ENCODE measurements at places on chromosomes 11 and 22.
A peak's percentile ranks its signal among the peaks of the same experiment; 100 is the strongest.

DNA sequence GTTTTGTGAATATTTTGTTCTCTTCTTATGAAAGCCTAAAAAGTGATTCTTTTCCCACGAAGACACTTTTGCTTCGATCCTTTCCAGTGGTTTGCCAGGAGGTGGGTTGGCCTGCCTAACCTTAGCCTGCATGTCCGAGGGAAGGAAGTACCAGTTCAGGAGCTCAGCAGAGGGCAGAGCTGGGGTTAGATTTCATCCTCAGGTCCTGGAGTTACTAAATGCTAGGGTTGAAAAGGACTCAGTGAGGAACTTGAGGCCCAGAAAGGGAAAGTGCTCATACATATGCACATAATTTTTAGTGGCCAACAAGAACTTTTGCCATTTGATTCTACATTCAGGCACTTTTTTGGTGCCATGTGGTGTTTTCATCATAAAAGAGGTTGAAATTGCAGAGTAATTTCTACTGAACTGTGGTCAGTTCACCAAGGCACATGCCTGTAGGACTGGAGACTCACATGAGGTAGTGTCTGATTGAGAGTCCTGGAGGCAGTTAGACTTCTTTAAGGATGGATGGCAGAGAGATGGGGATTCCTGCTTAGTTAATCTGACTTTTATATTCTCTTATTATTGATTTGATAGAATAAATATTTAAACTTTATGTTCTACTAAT lies 36.7 kb downstream of the NCAM1 start:
- no peak for DNase-seq

DNA sequence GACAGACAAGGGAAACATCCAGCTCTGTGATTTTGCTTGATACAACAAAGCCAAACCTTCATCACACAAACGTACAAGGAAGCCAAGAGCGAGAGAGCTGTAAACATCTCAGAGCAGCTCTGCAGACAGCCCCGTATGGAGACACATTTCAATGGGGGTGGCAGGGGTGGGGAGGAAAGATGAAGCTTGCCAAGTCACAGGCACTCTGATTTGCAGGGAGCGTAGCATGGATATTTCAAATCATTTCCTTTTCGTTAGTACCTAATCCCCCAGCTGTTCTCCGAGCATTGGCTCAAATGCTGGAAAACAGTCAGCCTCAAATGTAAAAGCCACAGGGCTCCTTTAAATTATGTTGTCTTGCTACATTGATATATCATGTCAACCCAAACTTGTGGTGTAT lies 458.9 kb upstream of the CADM1 start:
- DNase-seq: no peak

GRCh38 chr11:71094296-71095077 lies 157.9 kb downstream of the SHANK2 start:
- DNase-seq: no peak

DNA sequence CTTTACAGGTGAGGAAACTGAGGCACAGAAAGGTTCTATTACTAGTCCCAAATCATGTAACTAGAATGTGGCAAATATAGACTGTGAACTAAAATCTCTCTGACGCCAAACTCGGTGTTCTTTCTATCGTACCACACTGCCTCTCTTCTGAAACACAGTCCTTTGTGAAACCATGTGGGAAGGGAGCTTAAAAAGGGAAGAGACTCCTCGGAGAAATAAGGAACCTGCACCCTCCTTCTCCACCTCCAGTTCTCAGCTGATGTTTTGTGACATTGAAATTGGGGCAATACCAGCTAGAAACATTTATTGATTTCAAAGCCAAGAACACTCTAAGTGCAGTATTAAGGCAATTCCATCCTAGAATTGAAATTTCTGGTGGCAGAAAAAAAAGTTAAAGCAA lies 76.4 kb upstream of the DRD2 start:
- no peak for DNase-seq

GRCh38 chr11:501001-501682 lies 5.9 kb downstream of the RNH1 start:
- no peak for DNase-seq

GRCh38 chr11:114819028-114819427 lies 140.7 kb downstream of the NXPE2 start:
- DNase-seq: no peak

DNA sequence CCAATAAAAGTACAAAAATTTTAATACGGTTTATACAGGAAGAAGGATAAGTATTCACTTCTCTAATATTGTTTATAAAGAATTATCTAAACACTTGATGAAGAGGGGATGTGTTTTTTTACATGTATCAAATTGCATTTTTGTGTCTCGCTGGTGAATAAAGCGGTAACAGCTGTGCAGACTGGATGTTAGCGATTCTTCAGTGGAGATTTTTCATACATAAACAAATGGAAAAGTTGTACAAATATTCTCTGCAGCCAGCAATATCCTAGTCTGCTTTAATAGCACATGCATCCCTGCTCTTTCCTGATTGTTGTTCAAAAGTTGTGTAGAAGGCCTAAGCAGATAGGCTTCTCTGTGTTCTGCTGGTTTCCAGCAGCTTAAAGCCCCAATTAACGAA lies 369.3 kb downstream of the SOX6 start:
- DNase-seq: no peak

GRCh38 chr11:62508336-62509058 lies 38.1 kb downstream of the AHNAK start:
- peak; percentile 26 for DNase-seq

GRCh38 chr11:12372111-12372510 lies 5.3 kb upstream of the PARVA start:
- DNase-seq: no peak

- DNase-seq: no peak
Observed at GRCh38 chr22:49241174-49241851, 586.4 kb downstream of the BRD1 start.

DNA sequence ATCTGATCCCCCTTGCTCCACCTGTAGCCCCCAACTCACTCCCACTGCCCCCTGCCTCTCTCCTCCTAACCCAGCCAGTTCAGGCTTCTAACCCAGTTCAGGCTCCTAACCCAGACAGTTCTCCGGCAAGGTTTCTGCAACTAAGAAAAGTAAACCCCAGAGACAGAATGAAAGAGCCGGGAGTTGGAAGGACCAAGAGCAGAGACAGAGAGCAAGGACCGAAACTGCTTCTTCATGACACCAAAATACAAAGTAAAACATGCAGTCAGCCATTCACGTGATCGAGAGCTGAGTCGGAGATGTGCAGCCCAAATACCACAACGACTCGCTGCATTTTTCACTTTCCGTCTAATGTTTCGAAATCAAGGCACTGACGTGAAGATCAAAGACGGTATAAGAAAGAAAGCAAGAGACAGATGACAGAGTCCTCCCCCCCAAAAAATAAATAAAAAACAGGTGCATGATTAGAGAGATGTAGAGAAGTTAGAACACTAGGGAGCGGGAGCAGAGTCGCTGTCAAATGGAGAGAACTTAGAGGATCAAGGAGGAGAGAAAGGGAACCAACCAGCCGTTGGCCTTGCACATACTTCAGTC lies 884 bp downstream of the IL10RA start:
- DNase-seq: peak; percentile 79

DNA sequence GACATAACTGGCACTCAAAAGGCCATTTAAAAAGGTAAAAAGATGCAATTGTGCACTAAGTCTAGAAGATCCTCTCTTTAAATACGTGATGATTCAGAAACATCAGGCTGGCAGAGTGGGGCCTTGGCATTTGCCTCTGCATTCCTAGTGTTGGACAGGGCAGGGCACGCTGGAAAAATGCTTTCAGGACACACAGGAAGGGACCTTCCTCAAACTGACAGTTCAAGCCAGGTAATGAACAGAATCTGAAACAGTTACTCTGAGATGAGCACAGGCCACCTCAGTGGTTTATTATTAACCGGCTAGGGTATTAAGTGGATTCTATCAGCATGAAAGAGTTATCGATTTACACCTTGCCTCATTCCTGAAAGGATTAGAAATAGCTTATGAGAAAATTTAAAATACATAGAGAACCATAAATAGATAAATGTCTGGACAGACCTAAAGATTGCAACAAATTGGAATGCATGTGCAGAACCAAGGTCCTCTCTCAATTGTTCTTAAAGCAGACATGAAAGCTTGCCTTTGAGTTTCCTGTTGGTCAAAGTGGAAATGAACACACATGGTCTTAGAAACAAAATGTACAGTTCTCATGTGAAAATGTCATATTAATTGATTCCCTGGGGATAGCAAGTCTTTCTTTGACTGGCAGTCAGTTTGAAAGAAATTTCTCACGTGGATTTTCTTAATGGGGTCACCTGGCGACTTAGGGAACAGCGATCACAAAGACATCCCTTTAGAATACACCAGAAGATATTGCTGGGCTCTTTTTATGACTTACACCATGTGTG lies 21.5 kb upstream of the CSNK2A3 start:
- DNase-seq: no peak

DNA sequence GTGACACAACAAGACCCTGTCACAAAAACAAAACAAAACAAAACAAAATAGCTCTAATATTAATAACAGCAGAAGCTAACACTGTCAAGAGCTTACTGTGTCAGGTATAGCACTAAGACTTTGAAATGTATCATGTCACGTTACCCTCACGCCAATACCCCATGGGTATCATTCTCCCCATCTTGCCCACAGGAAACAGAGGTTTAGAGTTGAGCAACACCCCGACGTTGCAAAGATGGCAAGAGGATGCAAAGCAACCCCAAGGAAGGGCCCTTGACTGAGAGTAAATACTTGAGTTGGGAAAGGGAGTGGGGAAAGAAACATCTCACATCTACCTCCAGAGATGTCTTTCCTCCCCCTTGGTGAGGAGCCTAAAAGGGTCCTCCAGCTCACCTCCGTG lies 366.8 kb downstream of the LARGE1 start:
- no peak for DNase-seq

DNA sequence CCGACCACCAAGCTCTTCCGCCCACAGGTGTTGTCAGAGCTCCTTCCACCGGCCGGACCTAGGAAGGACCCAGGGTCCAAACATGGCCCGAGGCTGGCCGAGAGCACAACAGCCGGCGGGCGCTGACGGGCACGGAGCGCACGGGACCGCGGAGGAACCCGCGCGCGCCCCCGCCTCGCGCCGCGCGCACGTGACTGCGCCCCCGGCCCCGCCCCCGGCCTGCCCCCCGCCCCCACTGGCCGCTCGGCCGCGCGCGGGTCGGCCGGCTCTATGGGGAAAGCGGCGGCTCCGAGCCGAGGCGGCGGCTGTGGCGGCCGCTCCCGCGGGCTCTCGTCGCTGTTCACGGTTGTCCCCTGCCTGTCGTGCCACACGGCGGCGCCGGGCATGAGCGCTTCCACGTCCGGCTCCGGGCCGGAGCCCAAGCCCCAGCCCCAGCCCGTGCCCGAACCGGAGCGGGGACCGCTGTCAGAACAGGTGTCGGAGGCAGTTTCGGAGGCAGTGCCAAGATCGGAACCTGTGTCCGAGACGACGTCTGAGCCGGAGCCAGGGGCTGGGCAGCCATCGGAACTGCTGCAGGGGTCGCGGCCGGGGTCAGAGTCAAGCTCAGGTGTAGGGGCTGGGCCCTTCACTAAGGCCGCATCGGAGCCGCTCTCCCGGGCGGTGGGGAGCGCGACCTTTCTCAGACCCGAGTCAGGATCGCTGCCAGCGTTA lies at the start of gene OSBP2:
Gene OSBP2 (plus strand): TSS at position 235 of the 711 bp plus-strand sequence. CDS start 36 bp downstream, at position 271.
- peak; percentile 37 for DNase-seq

DNA sequence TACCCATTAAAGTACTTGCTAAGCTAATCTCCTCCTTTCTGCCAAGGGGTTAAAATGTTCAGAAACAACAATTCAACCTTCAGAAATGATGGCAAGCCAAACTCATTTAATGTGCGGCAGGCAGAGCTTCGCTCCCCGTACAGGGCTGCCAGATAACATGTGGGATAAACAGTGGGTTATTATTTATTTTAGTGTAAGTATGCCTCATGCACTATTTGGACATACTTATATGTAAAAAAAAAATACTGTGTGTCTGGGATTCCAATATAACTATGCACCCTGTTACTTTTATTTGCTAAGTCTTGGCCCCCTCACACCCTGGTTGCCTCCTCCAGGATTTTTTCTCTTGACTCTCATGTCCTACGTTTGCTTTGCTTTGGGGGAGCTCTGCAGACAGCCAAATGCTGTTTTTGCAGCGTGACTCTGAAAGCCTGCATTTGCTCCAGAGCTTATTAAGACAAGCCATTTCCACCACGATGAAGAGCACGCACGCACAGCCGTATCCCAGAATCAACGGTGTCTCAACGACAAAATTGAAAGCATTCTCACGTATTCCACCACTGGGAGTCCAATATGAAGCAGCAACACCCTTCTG lies 86.5 kb upstream of the SHANK2 start:
- no peak for DNase-seq

DNA sequence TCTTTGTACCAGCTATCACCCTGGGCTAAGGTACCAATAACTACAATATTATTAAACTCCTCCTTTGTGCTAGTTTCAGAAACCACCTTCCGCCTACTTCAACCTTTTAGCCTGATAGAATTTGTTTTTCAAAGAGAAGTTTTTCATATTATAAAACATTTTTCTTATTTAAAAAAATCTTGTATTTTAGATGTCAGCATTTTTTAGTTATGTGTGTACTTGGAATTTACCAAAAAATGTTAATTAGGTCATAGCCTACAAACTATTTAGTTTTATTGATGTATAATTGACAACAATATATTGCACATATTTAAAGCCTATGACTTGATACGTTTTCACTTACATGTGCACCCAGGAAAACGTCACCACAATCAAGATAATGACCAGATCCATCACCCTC lies 1097.6 kb downstream of the JRKL start:
- no peak for DNase-seq

GRCh38 chr22:46038174-46038487 lies 61.2 kb upstream of the WNT7B start:
- no peak for DNase-seq

- no peak for DNase-seq
Observed at GRCh38 chr11:65699306-65699705, 12.7 kb upstream of the KAT5 start.

DNA sequence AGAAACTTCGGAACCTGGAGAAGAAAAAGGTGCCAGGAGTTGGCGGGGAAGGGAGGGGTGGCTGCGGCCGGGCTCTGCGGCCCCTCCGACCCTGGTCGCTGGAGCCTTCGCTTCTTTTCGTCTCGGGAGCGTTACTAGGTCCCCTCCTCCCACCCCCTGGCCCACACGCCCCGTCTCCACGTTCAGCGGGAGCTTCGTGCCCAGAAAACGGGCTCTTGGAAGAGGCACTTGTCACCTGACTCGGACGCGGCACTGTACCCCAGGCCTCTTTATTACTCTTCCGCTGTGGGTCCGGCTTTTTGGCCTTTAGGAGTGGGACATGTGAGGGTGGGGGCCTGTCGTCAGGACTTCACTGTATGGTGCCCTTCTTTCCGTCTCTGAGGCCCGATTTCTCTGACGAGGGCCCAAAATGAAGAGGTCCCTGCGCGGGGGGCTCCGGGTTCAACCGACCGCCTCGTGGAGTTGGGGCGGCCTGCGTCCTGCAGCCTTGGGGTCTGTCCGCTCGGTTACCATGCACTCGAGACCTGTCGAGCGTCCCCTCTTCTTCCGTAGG lies 1.2 kb downstream of the CAPRIN1 start:
- no peak for DNase-seq

- no peak for DNase-seq
Observed at GRCh38 chr11:724049-724777, 18.2 kb downstream of the EPS8L2 start.

- DNase-seq: peak; percentile 81
Observed at GRCh38 chr11:117189191-117189940, 9.8 kb upstream of the TAGLN start.

- no peak for DNase-seq
Observed at GRCh38 chr11:70877151-70877550, 375.2 kb downstream of the SHANK2 start.
